NCI-H2081 (cell line): ENCODE measurements at places on chromosomes 1 and 21.

DNA sequence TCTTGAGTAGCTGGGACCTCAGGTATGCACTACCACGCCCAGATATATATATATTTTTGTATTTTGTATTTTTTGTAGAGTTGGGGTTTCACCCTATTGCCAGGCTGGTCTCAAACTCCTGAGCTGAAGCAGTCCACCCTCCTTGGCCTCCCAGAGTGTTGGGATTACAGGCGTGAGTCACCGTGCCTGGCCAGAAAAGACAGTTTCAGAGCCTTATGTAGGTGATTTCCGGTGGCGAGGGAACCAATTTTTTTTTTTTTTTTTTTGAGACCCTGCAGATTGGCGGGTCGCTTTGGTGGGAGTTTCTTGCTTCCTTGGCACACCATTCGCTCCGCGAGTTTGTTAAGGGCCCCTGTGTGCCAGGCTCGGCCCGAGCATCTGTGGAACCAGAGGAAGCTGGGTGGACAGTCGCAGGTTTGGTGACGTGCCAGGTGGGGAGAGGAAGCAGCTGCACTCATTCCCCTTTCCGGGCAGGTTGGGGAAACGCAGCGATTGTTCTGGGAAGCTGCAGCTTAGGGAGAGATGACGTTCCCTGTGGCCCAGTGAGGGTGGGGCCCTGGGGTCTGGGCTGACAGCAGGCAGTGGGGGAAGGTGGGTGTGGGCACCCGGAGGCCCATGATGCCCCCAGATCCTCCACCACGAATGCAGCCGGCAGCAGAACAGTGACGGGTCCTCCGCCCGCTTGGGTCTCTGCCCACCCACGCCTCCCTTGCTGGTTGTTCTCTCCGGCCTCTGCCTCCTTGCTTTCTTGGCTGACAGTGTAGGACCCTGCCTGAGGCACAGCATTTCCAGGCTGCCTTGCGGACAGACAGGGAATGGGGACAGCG, 25.1 kb downstream of the SPSB1 start:
- peak; percentile 66 for DNase-seq

DNA sequence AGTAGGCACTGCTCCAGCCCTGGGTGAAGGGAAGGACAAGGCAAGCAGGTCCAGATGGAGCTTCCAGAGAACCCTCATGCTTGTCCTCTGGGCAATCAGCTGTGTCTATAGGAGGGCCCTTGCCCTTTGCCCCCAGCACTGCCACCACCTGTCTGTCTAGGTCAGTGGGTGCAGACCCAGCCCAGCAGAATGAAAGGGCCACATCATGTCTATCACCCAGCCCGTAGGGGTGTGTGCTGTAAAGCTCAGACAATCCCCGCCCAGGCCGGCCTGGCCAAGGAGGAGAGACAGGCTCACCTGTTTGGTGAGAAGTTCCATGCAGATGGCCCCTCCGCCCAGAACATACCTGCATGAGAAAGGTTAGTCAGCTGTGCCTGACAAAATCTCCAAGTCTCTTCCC, 7.0 kb downstream of the UBE2Q1 start:
- no peak for DNase-seq

- DNase-seq, result no peak
Measured at GRCh38 chr1:153640861-153641260, 7.0 kb downstream of the CHTOP start.

DNA sequence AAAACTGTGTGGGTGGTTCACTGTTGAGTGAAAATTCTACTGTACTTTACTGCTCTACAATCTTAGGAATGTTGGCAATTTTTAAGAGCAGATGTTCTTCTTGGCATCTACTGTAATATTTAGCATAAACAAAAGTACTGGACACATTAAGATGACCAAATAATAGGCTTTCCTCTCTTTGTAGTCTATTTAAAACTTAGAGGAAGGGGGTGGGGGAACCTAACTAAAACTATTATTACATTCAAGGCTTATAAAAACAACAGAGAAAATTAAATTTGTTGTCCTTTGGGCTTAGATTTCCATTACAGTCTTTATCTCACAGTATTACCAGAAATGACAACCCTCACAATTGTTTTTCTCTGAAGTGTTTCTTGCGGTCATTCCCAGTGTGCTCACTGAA, 181.2 kb downstream of the PLPPR4 start:
- no peak for DNase-seq

GRCh38 chr1:1876335-1876930, 14.5 kb downstream of the GNB1 start:
- DNase-seq, result no peak

DNA sequence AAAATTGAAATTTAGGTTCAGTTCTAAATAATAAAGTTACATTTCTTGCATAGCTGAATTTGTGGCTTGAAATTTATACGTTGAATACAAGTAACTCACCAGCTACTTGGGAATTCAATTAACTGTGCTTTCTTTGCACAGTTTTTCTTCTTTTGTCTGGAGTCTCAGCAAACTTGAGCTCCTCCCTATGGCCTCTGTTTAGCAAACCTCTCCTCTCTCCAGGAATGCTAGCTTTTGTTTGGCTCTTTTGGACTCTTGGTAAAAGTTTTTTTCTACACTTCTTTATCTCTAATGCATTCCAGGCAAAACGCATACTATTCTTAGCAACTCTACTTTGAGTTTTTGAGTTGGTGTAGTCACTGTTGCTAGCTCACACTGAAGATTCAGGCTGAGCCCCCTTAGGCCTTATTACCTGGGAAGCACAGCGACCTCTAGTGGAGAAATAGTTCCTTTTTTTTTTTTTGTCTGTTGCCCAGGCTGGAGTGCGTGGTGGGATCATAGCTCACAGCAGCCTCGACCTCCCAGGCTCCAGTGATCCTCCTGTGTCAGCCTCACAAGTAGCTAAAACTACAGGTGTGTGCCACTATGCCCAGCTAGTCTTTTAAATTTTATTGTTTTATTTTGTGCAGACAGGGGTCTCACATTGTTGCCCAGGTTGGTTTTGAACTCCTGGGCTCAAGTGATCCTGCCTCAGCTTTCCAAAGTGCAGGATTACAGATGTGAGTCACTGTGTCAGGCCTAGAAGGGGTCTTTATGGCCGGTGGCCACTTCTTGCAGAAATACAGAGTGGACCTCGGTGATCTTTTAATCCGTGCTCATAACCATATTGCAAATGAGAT, 61.7 kb downstream of the CASQ2 start:
- DNase-seq, result peak; percentile 12

GRCh38 chr21:24994717-24995116, 612.6 kb downstream of the MRPL39 start:
- no peak for DNase-seq

GRCh38 chr1:12179111-12179519, 12.3 kb downstream of the TNFRSF1B start:
- DNase-seq, result no peak

DNA sequence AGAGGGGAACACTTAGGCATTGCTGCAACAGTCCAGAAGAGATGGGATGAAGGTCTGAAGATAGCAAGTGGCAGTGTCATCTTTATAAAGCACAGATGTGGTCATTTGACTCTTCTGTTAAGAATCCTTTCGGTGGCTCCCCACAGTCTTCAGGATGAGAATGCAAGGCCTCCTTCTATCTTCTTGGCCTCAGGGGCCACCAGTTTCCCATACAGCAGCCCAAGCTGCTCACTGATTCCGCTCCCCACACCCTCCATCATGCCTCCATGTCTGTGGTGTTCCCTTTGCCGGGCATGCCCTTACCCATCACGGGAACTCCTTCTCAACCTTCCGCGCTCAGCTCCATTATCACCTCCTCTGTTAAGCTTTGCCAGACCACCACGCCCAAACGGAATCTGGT, 16.1 kb upstream of the MFSD2A start:
- no peak for DNase-seq

GRCh38 chr1:67338642-67339041, 31.0 kb downstream of the IL12RB2 start:
- no peak for DNase-seq

DNA sequence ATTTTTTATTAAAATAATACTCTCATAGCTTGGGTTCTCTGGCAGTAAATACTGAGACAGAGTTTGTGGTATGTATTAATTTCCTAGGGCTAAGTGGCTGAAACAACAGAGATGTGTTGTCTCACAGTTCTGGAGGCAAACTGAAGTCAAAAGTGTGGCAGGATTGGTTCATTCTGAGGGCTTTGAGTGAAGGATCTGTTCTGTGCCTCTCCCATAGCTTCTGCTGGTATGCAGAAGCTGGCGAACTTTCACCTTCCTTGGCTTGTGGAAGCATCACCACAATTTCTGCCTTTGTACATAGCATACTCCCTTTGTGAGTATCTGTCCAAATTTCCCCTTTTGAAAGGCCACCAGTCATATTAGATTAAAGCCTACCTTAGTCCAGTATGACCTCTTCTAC, 21.0 kb downstream of the RNPC3 start:
- no peak for DNase-seq

DNA sequence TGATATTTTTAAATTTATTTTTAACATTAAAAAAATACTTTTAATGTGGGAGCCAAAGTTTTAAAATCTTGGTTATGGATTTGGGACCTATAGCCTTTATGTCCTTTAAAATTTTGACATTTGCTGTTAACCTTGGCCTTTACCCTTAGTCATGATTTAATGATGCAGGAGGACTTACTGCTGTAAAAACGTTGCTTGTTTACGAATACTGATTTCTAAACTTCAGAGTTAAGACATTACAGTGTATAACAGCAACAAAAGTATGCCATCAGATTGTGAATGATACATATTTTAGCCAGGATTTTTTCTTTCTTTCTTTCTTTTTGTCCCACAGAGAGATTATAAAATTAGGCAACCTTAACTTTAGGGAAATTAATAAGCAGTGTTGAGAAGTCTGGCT, 8.9 kb downstream of the RBM15 start:
- no peak for DNase-seq

- DNase-seq, result no peak
Measured at GRCh38 chr1:116099379-116099778, 11.8 kb upstream of the MAB21L3 start.

GRCh38 chr1:27357281-27358037, 9.3 kb downstream of the MAP3K6 start:
- DNase-seq, result no peak

DNA sequence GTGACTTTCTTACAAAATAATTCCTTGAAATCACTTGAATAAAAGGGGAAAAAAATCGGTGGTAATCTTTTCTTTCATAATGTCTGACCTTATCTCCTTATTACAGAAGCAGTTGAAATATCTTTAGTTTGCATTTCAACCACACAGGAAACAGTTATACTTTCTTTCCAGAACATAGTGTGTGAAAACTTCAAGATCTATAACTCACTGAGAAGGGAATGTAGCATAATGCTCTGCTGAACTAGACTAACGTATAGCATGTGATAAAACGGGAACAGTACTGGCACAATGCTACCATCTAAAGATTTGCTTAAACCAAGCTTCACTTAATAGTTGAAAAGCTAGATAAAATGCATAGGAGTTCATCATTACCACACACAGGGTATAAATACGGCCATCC, 45.0 kb downstream of the VAV3 start:
- no peak for DNase-seq

DNA sequence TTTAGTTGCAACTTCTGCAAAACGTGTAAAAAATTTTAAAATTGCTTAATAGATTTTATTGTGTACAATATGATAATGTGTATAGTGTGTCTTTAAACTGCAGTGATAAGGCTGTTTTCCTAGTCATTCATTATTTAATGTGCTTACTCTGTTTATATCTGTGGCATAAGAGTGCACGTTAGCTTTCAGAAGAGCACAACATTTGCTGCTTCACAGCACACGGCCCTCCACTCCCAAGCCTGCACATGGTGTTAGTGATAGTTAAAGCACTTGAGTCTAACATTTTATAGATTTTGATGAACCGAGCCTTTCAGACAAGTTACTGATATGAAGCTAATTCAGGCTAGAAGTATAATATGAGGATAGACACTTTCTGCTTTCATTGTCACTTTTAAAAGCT, 120.6 kb downstream of the ADGRL2 start:
- DNase-seq, result no peak

GRCh38 chr1:240304466-240304865, 212.8 kb downstream of the FMN2 start:
- peak; percentile 69 for DNase-seq

DNA sequence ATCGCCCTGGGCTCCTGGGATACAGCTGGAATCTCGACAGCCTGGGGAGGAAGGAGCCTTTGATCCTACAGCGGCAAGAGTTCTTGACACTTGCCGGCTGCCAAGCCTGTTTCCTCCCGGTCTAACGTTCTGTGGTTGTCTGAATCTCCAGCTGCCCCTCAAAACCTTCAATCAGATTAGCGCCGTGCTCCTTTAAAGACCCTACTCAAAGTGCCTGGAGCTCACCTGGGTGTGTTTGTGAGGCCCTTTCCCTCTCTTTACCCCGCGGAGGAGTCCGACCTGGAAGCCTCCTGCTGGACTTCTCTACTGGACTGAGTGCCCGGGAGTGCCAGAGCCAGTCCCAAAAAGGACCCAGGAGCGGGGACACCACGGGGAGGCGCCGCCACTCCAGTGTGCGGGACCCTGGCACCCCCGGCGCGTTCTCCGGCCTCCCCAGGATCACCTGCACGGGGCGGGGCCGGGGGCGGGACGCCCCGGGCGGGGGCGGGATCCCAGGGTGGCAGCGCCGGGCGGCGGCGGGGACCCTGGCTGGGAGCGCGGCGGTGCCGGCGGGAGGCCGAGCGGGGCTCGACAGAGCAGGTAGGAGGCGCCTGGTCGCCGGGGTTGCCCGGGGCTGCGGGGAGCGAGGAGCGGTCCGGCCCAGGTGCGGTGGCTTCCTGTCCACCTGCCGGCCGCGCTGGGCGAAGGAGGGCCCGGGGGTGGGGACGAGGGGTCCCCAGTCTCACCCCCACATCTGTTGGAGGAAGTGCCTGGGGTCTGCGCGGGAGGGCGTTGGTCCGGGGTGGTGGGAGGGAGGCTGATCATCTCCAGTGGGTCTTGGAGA, at the start of gene NCMAP:
TSS of gene NCMAP (plus strand) at position 497 of the 823 bp plus-strand sequence. CDS start 39,344 bp downstream, outside the sequence.
- peak; percentile 47 for DNase-seq

- no peak for DNase-seq
Measured at GRCh38 chr1:59156051-59156450, 140.8 kb upstream of the FGGY start.

DNA sequence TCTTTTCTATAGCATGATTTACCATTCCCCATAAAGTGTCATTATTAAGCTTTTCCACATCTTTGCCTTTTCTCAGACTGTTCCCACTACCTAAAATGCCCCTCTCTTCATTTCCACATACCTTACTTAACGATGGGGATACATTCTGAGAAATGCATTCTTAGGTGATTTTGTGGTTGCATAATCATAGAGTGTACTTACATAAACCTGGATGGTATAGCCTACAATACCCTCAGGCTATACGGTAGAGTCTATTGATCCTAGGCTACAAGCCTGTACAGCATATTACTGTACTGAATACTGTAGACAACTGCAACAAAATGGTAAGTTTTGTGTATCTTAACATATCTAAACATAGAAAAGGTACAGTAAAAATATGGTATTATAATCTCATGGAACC, 54.8 kb upstream of the MUTYH start:
- DNase-seq, result no peak

GRCh38 chr1:221035662-221036153, 156.5 kb downstream of the HLX start:
- no peak for DNase-seq

DNA sequence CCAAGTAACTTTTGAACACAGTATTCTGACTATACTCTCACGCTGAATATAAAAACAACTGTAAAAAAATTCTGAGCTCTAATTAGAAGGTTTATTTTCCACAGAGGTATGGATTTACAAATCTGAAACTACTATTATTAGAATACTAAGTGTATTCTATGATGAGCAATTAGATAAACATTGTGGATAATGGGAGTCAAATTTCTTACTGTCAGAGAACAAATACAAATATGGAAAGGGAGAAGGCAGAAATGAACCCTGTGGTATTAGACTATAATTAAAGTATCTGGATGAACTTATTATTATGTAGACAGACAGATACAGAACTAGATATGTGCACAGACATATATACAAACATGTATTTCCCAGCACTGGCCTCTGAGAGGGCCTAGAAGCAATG, 22.6 kb downstream of the ALDH9A1 start:
- no peak for DNase-seq

- no peak for DNase-seq
Measured at GRCh38 chr1:85339089-85339488, 62.7 kb upstream of the BCL10 start.
